Naive B cell (primary cell): ENCODE measurements at places on chromosomes 3 and 15. TPM values are rescaled to one million over a fixed set of nuclear protein-coding genes. Genes with fewer than 3 reads are reported as not detected.

The ROPN1B gene
- polyA plus RNA-seq = not detected

The LINGO1 gene
- polyA plus RNA-seq = not detected

The HDC gene
- polyA plus RNA-seq = not detected

The SLC51B gene
- polyA plus RNA-seq = not detected

The SPATA16 gene
- polyA plus RNA-seq = not detected

The CYP1A2 gene
- not detected for polyA plus RNA-seq

The C3orf33 gene
- 1.5 TPM for polyA plus RNA-seq

The ACTC1 gene
- polyA plus RNA-seq = not detected

The ADGRG7 gene
- not detected for polyA plus RNA-seq

The CCDC54 gene
- 0.29 TPM for polyA plus RNA-seq

The STXBP5L gene
- not detected for polyA plus RNA-seq

The ARNT2 gene
- not detected for polyA plus RNA-seq

The PAQR9 gene
- not detected for polyA plus RNA-seq

The LCTL gene
- polyA plus RNA-seq = not detected

The CMTM7 gene
- 62.2 TPM for polyA plus RNA-seq

The ARRDC4 gene
- 1.7 TPM for polyA plus RNA-seq

The SYNPR gene
- not detected for polyA plus RNA-seq

The GNB5 gene
- polyA plus RNA-seq = 80.7 TPM

The KBTBD12 gene
- not detected for polyA plus RNA-seq

The RASSF1 gene
- polyA plus RNA-seq = 90.9 TPM

The ZCWPW2 gene
- 0.64 TPM for polyA plus RNA-seq

The HHLA2 gene
- polyA plus RNA-seq = 0.26 TPM

The GRIP2 gene
- not detected for polyA plus RNA-seq

The C2CD4A gene
- polyA plus RNA-seq = not detected

The CAND2 gene
- polyA plus RNA-seq = 0.12 TPM

The LYZL4 gene
- polyA plus RNA-seq = not detected

The ACKR2 gene
- not detected for polyA plus RNA-seq

The B4GALT4 gene
- 8.4 TPM for polyA plus RNA-seq

The PIGZ gene
- polyA plus RNA-seq = 0.86 TPM

The SSR3 gene
- 83.7 TPM for polyA plus RNA-seq

The ANKRD34C gene
- polyA plus RNA-seq = not detected

The EEFSEC gene
- 18.4 TPM for polyA plus RNA-seq

The SPESP1 gene
- 0.33 TPM for polyA plus RNA-seq
